EL (cell line): ENCODE measurements at places on chromosomes 1 and 21.
A peak's percentile ranks its signal among the peaks of the same experiment; 100 is the strongest.

DNA sequence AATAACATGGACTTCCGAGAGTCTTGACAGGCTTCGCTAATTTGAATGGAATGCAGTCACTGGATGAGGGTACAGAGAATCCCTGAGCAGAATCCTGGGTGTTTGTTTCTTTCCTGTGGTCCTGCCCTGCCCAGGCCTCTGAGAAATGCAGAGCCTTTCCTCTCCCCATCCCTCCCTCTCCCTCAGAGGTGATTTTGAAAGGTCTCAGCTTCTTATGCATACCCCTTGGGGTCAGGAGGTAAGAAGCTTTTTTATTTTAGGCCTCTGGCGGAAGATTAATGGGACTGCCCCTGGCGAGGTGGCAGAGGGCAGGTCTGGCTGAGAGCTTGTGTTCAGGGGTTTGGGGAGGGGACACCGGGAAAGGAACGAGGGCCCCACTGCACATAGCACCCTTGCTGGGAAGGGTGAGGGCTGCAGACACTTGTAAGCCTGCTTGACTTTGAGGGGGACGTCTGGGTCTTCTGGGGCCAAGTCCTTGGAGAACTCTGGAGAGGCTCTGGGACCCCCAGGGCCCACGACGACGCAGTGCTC, 116.5 kb upstream of the SLC45A1 start:
- DNase-seq, result peak; percentile 34

GRCh38 chr21:30255679-30256078, 27.1 kb downstream of the KRTAP24-1 start:
- DNase-seq, result no peak

GRCh38 chr1:218573925-218574324, 228.8 kb downstream of the TGFB2 start:
- DNase-seq, result peak; percentile 26

- no peak for DNase-seq
Observed at GRCh38 chr1:205676597-205676996, 3.7 kb downstream of the SLC45A3 start.

DNA sequence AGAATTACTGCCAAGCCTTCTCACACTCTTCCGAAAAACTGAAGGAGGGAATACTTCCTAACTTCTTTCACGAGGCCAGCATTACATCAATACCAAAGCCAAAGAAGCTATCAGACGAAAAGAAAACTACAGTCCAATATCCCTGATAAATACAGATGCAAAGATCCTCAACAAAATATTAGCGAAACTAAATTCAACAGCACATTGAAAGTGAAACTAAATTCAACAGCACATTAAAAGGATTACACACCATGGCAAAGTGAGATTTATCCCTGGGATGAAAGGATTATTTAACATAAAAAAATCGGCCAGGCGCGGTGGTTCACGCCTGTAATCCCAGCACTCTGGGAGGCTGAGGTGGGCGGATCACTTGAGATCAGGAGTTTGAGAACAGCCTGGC, 176.8 kb downstream of the FAF1 start:
- DNase-seq, result no peak

- peak; percentile 76 for DNase-seq
Observed at GRCh38 chr1:157963713-157964112, 29.7 kb upstream of the KIRREL1 start.

- DNase-seq, result no peak
Observed at GRCh38 chr21:35908311-35909078, 151.8 kb downstream of the SETD4 start.

- DNase-seq, result no peak
Observed at GRCh38 chr1:175690298-175690697, 53.1 kb downstream of the TNR start.

- no peak for DNase-seq
Observed at GRCh38 chr21:43832648-43833047, 32.4 kb upstream of the AGPAT3 start.

GRCh38 chr1:152109998-152110294, 5.3 kb downstream of the TCHH start:
- no peak for DNase-seq

GRCh38 chr1:178055093-178055492, 38.8 kb upstream of the RASAL2 start:
- DNase-seq, result peak; percentile 45

GRCh38 chr1:94101613-94102525, 19.1 kb downstream of the ABCA4 start:
- DNase-seq, result no peak

DNA sequence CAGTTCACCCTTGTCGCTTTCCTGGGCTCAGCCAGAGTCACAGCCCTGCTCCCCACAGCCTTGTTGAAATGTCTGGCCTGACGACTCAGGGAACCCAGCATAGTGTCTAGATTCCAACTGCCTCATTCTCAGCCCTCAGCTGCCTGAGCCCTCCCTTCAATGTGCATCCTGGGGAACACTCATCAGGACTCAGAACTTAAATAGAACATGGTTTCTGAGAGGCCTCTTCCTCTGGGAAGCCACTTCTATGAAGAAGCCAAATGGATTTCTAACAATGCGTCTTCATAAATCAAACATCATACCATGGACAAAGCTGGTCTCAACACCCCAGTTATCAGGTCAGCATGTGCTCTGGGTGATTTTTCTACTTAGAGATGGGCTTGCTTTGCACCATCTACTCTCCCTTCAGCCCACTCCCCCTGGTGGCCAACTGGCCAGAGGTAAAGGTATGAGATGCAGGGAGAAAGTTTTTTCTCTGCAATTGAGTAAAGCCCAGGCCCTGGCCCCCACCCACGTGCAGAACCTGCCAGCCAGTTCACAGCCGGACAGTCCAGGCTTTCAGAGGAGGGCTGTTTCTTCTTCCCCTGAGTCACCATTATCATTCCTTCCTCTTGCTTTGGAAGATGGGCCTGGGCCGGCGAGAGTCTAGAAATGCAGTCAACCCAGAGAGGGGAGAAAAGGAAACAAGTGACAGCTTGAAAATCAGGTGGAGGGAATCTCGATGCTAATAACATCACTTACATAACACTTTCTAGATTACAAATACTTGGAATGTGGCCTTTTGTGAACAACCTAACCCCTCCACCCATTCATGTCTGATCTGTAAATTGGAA, 32.1 kb downstream of the CD244 start:
- DNase-seq, result peak; percentile 29

GRCh38 chr1:80225510-80225909, 1219.0 kb upstream of the ADGRL4 start:
- no peak for DNase-seq

- peak; percentile 74 for DNase-seq
Observed at GRCh38 chr1:193104502-193104906, 710 bp downstream of the GLRX2 start.

DNA sequence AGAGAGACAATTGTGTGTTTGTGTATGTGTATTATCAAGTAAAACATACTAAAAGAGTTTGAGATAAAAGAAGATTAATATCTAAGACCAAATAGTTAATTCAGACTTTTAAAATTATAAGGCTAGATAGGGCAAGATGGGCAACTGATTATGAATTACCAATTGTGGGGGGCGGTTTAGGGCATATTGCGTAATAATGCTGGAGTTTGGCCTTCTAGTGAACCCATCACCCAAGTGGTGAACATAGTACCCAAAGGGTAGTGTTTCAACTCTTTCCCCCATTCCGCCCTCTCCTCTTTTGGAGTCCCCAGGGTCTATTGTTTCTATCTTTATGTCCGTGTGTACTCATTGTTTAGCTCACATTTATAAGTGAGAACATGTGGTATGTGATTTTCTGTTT, 55.4 kb downstream of the FRRS1 start:
- no peak for DNase-seq

DNA sequence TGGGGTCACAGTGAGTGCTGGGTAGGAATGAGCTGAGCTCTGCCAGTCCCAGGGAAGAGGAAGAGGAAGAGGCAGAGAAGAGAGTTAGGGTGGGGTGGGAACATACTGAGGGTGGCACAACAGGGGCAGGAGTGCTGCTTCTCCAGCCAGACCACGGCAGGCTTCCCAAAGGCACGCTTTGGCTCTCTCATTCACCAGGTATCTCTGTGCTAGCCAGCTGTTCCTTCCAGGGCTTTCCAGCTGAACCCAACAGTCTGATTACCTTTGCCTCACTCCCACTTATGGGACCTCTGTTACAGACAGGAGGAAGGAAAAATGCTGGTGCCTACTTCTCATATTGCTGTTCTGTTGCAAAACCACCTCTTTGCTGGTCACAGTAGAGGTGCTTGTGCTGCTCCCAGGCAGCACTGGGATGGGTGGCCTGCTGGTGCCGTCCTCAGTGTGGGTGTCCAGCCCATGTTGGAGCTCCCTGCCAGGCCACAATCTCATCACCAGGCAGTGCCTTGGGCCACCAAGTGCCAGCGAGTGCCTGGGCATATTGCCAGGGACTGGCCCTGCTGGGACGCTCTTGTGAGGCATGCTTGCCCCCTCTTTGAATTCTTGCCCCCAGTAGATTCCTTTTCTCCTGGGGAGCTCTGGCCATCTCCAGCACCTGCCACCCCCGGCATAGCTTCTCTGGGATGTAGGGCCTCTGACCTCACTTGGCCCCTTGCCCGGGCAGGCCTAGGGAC, 2.1 kb downstream of the ADORA1 start:
- no peak for DNase-seq

- DNase-seq, result peak; percentile 21
Observed at GRCh38 chr1:113949007-113949406, 19.9 kb downstream of the HIPK1 start.

GRCh38 chr1:166053395-166053794, 113.4 kb downstream of the FAM78B start:
- DNase-seq, result no peak

DNA sequence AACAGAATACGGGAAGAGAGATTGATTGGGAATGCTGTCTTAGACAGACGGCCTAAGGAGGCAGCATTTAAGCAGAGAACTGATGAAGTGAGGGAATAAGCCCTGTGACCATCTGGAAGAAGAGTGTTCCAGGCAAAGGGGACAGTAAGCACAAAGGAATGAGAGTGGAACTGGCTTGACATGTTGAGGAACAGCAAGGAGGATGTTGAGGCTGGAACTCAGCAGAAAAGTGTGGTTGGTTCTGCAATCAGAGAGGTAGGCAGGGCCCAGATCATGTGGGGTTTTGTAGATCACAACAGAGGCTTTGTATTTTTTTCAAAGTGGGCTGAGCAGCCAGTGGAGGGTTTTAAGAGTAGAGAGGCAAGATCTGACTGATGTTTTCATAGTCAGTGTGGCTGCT, 157.4 kb downstream of the DNM3 start:
- peak; percentile 18 for DNase-seq

GRCh38 chr1:224368409-224368808, 11.7 kb downstream of the CNIH4 start:
- no peak for DNase-seq

DNA sequence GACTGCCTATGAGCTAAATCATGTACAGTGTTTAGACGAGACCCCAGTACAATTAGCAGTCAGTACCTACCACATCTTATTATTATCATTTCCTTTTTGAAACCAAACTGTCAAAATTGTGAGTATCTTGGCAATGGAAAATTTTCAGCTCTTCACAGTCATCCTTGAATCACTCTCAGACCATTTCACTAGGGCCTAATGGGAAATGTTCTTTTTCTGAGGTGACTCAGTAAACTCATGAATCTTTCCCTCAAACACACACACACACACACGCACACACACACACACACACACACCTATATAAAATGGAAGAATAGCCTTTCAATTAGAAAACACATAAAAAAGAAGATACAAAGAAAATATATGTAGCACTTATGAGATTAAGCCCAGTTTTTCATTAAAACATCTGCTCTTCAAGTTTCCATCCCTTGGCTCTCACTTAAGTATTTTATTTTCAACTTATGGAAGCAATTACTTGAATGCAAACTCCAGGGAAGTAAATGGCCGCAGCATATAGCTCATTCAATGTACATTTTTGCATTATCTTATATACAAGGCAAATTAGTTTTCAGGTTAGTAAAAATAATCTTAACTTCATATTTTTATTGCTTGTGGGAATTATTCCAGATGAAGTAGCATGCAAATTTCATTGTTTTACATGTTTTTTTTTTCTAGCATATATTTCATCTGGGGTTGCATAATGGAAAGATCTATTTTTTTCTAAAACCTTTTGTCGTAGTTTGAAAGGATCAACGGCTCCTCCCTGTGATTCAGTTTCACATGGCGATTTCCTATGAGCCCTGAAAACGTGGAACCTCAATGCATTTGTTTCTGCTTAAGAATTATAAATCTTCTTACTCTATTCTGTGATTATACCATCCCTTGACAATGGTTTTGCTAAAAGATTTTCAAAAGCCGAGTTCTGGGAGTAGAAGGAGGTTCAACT, 46.3 kb upstream of the TMPRSS15 start:
- DNase-seq, result no peak

GRCh38 chr1:203359010-203359571, 8.2 kb upstream of the FMOD start:
- DNase-seq, result no peak

DNA sequence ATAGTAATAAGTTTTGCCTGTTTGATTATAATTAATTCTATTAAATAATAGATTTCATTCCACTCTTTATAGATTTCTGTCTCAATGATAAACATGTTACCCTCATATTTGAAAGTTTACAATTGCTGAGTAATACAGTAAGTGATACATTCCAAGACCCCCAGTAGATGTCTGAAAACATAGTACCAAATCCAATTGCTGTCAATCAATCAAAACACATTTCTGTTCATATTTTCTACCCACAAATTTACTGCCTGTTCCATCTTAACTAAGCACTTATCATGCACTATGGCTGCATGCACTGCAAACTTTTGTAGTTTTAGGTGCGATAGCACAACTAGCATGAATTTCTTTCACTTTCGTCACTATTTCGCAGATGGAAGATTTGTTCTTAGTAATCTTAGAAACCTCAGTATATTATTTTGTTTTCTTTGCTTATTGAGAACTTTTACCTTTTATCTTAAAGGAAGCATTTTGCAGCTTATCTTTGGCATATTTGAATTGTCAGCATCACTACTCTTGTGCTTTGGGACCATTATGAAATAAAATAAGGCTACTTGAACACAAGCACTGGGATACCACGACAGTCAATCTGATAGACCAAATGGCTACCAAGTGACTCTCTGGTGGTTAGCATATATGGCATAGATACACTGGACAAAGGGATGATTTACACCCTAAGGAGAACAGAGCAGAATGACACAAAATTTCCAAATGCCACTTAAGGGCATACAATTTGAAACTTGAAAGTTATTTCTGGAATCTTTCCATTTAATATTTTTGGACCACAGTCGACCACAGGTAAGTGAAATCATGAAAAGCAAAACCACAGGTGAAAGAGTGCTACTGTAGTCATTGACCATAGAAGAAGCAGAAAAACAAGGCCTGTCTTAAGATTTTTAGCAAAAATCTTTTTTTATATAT, 67.6 kb downstream of the RGS13 start:
- no peak for DNase-seq

GRCh38 chr1:24970926-24971875, 41.1 kb upstream of the RUNX3 start:
- DNase-seq, result peak; percentile 38

DNA sequence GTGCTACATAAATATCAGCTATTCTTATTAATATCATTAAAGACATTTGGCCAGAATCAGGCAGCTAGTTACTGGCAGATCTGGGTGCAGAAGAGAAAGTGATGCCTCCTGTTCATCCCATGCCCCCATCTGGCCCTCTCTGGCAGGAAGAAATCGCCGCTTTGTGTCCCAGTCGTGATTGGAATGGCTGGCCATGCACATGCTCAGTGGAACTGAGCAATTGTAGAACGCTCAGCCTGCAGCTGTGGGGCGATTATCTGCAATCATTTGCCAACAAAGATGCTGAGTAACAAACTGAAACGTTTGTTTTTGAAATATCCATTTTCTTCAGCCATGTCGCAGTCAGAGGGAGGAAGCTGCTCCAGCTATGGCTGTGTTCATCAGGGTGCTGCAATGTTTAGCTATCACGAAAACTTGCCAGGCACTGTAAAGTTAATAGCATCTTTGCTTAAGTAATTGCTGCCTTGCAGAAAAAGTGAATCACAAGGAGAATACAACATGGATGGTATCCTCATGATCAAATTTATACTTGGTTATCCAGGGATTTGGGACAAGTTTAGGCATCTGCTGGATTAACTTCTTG, 36.5 kb downstream of the NGF start:
- no peak for DNase-seq
